ENCODE measurements at places on chromosomes 1 and 21.

GRCh38 chr1:74010206-74010605 lies 187.8 kb downstream of the LRRIQ3 start:
- DNase-seq, result peak; percentile 31

DNA sequence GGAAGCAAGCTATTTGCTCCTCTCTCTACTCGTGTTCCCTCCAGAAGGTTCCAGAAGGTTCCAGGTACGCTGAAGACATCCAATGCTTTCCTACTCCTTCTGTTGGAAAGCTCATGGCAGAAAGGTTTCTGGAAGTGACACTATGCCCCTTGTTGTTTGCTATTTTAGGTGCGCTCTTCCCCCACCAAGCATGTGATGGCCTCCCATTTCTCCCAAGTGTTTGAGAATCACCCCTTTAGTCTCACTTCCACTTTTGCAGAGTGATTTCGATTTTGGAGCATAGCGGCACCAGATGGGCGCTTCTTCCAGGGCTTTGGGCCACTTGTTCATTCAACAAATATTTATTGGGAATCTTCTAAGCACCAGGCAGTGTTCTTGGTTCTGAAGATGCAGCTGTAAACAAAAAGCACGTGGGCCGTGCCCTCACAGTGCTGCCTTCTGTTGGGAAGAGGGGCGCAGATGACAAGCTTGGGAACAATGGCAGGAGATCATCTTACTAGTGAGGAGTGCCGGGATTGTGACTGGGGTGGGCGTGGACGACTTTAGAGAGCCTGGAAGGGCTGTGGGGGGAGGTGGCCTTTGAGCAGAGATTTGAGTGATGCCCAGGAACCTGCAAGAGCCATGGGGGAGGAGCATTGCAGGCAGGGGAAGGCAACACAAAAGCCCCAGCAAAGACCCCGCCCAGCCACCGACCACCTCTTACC lies 43.0 kb upstream of the TARDBP start:
- DNase-seq, result no peak

DNA sequence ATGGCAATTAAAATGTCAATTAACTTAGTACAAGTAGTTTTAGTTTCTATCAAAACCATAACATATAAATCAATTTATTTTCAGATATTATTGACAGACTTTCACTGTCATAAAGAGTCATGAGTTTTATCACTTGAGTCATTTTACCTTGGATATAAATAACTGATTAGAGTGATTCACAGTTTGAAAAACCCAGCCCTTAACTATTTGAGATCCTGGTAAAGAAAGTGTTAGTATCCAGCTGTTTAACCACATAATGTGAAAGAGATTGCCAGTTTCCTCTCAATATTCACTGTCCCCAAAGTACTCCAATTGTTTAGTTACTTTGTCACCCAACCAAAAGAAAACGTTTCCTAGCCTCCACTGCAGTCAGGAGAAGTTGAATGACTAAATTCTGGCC lies 91.3 kb downstream of the UCHL5 start:
- no peak for DNase-seq

- no peak for DNase-seq
Measured at GRCh38 chr1:106675558-106675957, 380.9 kb upstream of the PRMT6 start.

- no peak for DNase-seq
Measured at GRCh38 chr1:92968138-92969032, 7.1 kb upstream of the DIPK1A start.

GRCh38 chr1:227622739-227623475 lies 59.6 kb downstream of the ZNF678 start:
- no peak for DNase-seq

GRCh38 chr1:241724741-241725356 lies 72.8 kb downstream of the WDR64 start:
- no peak for DNase-seq

DNA sequence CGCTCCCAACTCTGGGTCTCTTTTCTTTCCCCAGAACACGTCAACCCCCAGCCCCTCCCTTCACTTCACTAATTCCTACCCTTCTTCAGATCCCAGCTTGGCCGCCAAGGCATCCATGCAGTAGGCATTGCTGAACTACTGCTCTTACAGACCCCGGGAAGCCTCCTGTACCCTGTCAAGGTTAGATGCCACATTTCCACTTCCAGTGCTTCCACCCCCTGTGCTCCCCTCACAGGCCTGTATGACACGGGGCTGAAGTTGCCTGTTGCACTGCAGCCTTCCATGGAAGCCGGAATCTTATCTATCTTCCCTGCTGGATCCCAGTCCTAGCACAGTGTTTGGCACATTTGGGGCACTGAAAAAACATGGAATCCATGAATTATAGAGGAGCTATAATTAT lies 99.0 kb upstream of the SOD1 start:
- no peak for DNase-seq

- no peak for DNase-seq
Measured at GRCh38 chr1:179917601-179918429, 35.7 kb downstream of the TOR1AIP1 start.

GRCh38 chr1:21621051-21621450 lies 48.1 kb downstream of the RAP1GAP start:
- DNase-seq, result no peak

GRCh38 chr1:208924928-208925327 lies 658.6 kb upstream of the CAMK1G start:
- DNase-seq, result no peak

GRCh38 chr1:51290489-51290847 lies 39.9 kb downstream of the TTC39A start:
- no peak for DNase-seq

DNA sequence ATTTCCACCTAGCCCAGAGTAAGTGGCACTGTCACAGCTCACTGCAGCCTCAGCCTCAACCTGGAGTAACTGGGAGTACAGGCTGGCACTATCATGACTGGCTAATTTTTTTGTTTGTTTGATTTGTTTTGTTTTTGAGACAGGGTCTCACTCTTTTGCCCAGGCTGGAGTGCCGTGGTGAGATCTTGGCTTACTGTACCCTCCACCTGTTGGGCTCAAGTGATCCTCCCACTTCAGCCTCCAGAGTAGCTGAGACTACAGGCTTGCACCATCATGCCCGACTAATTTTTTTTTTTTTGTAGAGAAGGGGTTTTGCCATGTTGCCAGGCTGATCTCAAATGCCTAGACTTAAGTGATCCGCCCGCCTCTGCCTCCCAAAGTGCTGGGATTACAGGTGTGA lies 2.5 kb downstream of the UCK2 start:
- no peak for DNase-seq

GRCh38 chr1:154306151-154306550 lies 14.7 kb upstream of the AQP10 start:
- no peak for DNase-seq

DNA sequence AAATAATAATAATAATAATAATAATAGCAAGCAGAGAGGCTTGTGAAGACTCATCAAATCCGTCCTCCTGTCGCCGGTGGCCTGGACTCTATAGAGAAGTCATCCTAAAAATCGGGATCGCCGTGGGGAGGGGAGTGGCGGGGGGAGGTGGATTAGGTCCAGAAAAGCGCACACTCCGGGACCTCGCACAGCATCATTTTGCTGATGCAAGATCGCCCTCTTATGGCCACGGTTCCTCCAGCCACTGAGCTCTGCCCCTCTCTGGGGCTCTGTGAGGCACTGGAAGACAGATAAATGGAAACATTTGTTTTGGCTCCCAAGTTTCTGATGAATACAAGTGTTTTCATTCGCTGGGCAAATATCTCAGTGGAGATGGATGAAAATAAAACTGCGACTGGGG lies 612.0 kb downstream of the MATN1 start:
- DNase-seq, result no peak

DNA sequence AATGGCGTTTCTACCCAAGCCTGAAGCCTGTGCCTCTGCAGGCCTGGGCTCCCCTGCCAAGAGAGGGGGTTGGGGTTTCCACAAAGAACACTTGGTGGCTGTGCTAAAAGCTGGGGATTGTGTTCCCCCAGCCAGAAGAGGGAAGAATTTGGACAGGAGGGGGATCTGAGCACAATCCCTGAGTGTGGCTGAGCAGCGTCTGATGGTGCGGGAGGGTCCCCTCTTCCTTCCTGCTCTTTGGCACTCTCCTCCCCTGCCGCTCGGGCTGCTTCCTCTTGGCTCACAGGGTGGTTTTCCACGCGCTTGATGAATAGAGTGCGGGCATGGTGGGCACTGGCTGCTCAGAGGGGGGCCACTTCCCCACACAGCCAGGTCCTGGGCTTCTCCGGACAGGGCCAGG lies 3.7 kb downstream of the GPR37L1 start:
- DNase-seq, result no peak

DNA sequence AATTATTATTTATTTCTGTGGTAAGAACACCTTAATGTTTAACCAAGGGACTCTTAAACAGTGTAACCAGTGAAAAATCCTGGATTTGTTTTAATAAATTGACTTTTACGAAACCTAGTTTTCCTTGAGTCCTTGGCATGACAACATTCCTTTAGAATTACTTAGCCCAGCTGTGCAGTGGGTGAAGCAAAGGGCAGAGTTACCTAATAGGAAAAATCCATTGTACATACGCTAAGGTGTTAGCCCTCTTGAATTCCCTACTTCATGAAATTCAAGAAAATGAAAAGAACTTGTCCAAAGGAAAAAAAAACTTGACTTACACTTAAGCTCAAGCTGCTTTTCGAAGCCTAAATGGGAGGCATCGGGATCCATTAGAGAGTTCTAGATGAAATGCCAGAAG lies 852.0 kb upstream of the ADAMTS5 start:
- DNase-seq, result no peak

DNA sequence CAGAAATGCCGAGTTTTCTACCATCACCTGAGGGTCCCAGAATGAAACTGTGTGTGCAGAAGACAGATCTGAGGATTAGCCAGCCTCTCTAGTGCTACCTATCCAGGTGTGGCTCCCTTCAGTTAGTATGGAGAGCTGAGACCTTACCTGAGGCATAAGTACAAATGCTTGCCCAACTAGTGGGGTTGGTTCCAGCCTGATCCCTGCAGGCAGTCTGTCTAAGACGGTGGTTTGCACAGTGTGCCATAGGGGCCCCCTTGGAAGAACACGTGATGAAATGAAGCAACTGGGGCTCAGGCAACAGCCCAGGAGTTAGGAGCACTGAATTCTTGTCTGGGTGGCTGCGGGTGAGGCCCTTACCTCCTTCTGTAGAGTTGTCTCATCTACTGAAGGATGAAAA lies 15.6 kb downstream of the S100A7A start:
- no peak for DNase-seq

- peak; percentile 16 for DNase-seq
Measured at GRCh38 chr1:164660412-164660772, 101.4 kb downstream of the PBX1 start.

GRCh38 chr1:156660752-156661112 lies 16.5 kb downstream of the NES start:
- no peak for DNase-seq

GRCh38 chr1:13492711-13493110 lies 21.1 kb downstream of the LRRC38 start:
- DNase-seq, result no peak

DNA sequence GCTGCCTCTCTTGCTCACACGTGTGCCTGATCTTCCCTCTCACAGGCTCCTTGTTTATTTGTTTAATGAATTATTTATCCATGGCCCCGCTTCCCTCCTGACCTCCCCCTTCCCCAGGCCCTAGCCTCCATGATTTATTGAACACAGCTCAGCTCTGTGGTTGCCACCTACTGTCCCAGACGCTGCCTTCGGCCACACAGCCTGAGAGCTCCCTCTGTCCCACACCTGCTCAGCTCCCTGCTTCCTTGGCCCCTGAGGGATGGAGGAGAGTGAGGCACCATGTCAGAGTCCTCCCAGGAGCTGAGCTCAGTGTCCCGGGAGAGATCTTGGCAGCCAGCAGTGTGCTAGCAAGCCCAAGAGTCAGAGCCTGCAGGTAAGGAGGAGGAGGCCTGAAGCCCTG lies 3.1 kb upstream of the EFNA3 start:
- DNase-seq, result no peak

DNA sequence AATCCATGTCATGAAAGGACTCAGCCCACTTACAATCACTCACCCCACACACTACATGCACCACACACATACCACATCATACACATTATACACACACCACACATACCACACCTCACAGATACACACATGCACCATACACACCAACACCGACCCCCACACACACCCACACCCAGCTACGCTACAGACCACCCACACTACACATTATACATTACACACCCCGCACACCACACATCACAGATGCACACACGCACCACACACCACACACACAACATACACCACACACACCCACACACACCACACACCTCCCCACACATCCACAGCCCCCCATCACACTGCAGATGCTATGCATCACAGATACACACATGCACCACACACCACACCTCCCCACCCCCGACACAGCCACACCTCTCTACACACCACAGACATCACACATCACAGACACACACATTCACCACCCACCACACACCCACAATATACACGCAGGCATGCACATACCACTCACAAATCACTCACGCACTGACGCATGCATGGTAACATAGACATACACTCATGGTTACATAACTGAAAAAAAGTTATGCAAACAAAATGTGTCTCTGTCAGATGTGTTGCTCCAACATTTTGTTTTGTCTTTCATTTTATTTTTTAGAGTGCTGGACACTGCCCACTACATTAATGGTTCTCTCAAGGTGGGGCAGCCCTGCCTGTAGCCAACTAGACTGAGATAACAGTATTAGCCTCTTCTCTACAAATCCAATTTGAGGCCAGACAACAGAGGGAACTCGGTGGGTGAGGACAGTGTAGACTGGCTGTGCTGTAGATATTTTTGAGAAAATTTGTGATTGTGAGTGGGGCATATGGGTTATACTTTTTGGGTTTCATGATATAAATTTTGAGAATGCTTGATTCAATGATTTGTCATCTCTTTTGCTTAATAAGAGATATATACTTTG lies 15.2 kb upstream of the PGBD2 start:
- no peak for DNase-seq

Data from activated CD4-positive, alpha-beta memory T cell treated with anti-CD3 and anti-CD28 coated beads, Interleukin-2, amount 10 ng/mL, durations not matched to agents 7 days and 5 days (primary cell).